Stimulated activated CD8-positive, alpha-beta memory T cell treated with anti-CD3 and anti-CD28 coated beads, Interleukin-15, amount 100 ng/mL, for 4 hours (primary cell): ENCODE measurements at places on chromosomes 2 and 18.

DNA sequence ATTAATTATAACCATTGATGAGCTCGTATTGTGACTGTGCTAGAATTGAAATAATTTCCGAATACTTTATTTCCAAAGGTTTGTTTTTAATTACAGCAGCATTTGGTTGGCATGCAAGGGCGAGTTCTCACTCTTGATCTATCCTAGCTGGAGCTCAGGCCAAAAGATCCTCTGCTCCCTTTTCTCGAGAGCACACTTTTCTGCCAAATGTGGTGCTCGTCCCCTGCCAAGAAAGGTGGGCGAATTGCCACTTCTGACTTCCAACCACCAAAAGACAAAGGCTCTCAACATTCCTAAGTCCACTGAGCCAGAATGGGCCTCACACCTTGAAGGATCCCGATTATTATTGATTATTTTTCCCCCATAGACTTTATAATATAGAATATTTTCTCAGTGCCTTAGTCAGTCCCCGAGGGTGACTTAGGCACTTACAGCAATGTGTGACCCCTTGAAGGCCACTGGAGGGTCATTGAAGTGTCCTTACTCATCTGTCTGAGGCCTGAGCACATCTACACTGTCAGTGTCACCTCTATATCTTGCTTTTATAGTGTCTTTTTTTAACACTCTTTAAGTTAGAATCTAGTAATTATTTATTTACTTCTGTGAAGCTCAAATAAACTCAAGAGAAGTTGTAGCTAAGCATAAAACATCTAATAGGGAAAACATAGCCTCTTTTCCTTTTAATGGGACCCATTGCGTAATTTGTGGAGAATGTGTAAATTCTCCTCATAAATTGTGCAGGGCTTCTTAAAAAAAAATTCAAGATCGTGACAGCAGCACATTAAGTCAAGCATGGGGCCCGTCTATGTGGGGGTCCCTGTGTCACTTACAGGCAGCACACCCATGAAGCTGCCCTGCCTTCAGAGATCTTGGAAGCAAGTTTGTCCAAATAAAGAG lies 98.3 kb downstream of the MEIS1 start:
- no peak for DNase-seq

- DNase-seq, result no peak
These were observed 55.1 kb downstream of the SP100 start for GRCh38 chr2:230471074-230471473.

- DNase-seq, result no peak
These were observed 2.2 kb downstream of the RTP5 start for GRCh38 chr2:241871538-241872312.

- no peak for DNase-seq
These were observed 43.3 kb downstream of the COPS8 start for GRCh38 chr2:237128845-237129592.

GRCh38 chr2:4175343-4175742 lies 472.0 kb downstream of the DCDC2C start:
- no peak for DNase-seq

GRCh38 chr2:201701646-201702045 lies 3.2 kb upstream of the MPP4 start:
- no peak for DNase-seq
